GM23248 (cell line): ENCODE measurements at places on chromosomes 16 and 17. TPM values are rescaled to one million over a fixed set of nuclear protein-coding genes. Genes with fewer than 3 reads are reported as not detected.

GRCh38 chr17:15124264-15124595, 140.9 kb downstream of the PMP22 start:
- peak overlapping the region; percentile 18; the same call in 1 of the 2 replicates for H3K4me3 ChIP-seq
- peaks cover 26% of the 10 kb centered on the region for H3K4me1 ChIP-seq

DNA sequence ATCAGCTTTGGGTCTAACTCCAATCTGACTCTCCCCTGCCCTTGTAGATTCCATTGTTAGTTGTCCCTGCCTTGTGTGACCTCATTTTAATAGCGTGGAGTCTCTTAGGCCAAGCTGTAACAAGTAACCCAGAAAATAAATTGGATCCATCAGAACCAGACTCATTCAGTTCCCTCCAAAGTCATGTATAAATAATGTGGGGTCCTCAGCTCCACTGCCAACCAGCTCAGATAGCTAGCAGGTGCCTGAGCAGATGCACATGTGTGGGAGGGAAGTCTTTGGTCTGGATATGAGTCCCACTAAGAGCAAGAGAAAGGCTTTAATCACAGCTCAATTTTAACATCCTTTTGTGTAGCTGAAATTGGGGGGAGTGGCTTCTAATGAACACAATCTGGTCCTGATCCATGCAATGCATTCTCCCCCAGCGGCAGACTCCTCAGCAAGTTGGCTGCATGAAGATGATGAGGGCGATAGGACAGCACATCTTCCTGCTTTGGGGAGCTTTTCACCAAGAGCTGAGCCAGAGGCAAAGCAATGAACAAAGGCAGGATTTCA, 151.6 kb downstream of the ABCC12 start:
- H3K27ac ChIP-seq: no peak overlapping the region
- H3K36me3 ChIP-seq: no peaks in the 10 kb centered on the region
- no peak for DNase-seq
- H3K4me3 ChIP-seq: no peak overlapping the region
- no peaks in the 10 kb centered on the region for H3K4me1 ChIP-seq

GRCh38 chr16:8847623-8848022, 21.2 kb downstream of the CARHSP1 start:
- peaks cover 26% of the 10 kb centered on the region for H3K4me1 ChIP-seq
- H3K36me3 ChIP-seq: peaks cover 6% of the 10 kb centered on the region; the same call in 1 of the 2 replicates
- H3K27ac ChIP-seq: 0 out of 2 replicates have a peak overlapping the region, but pooled peaks have one; percentile 84
- no peaks in the 10 kb centered on the region for H3K27me3 ChIP-seq
- H3K4me3 ChIP-seq: no peak overlapping the region

Gene TEX19
- not detected in 2 replicates for total RNA-seq

Gene KRTAP1-5
- total RNA-seq: 49.2 and 64.1 TPM in 2 replicates
